ENCODE measurements at places on chromosomes 11 and 22.

- no peak for DNase-seq
Measured at GRCh38 chr22:31846161-31847115, 92.6 kb downstream of the DEPDC5 start.

DNA sequence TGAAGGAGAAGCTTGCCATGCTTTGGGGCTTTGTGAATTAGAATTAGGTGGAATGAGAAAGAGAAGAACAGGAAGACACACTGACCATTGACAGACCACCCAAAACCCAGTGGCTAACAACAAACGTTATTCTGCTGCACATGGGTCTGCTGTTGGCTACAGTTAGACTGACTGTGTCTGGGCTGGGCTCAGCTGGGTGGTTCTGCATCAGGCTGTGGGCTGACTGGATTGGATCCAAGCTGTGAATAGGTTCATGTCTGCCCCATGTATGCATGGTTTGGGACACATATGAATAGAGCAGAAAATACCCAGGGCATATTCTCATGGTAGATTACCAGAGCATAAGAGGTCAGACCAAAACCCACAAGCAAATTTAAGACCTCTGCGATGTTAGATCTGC is 11.7 kb upstream of the LDLRAD3 start:
- no peak for DNase-seq

- peak; percentile 24 for DNase-seq
Measured at GRCh38 chr11:42802201-42802899, 509.4 kb upstream of the API5 start.

DNA sequence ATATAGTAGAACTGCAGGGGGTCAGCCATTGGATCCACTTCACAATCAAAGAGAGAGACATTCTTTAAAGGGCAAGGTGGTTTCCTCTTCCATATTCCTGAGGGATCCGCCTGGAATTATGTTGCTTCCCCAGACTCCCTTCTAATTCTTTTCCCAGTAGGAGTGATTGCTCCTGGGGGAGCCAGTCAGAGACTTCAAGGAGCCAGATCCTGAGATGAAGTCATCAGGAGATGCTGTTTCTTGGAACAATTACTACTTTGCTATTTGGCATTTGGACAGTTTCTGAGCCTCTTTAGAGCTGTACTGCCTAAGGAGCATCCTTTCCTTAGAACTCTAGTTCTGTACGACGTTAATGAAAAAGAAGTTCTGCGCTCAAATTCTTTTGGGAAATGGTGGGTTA is 1.9 kb upstream of the OR9Q2 start:
- no peak for DNase-seq

DNA sequence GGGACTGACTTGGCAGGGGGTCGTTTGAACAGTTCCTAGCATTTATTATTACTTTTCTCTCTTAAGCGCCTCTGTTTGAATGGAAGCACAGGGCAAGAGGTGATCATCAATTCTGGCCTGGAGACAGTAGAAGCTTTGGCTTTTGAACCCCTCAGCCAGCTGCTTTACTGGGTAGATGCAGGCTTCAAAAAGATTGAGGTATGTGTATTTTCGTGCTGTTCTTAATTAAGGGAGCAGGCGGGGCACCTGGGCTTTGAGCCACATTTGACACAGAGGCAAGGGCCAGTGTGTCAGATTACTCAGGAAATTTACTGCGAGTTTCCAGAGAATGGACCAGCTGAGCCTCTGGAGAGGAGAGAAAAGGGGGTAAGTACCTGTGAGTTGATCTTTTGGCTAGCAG is 102.4 kb upstream of the SORL1-AS1 start:
- DNase-seq: no peak

DNA sequence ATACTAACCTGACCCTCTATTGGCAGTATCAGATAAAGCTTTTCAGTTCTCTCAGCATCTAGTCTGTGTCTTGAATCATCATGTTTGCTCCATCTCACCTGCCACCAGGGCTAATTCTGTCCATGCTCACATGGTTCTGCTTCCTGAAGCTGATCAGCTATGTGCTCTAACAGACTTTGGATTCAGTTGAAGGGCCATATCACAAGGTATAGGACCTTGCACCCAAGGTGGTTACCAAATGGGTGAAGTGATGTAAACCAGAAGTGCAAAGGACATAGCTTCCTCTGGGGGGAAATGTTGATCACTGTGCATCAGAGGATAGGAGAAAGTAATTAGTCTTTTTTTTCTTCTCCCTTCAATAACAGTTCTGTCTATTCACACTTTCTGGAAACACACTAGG is 417.0 kb upstream of the ANO5 start:
- no peak for DNase-seq

DNA sequence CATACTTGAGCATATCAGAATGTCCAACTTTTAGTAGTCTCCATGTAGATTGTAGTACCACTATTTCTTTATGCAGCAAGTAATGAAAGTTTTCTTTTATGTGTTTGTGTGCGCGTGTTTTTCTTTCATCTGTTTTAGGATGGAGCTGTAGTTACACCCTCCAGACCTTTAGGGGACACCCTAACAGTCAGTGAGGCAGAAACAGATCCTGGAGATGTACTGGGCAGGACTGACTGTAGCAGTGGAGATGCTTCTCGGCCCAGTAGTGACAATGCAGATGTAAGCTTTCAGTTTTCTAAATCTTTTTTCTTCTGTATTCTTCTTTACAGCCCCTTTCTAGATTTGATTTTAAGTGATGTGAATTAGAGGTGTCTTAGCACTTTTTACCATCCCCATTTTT is 79.9 kb upstream of the GRIK4 start:
- no peak for DNase-seq

GRCh38 chr11:14435717-14436512 is 63.7 kb downstream of the COPB1 start:
- DNase-seq: no peak

GRCh38 chr11:20213790-20214189 is 53.5 kb upstream of the DBX1 start:
- DNase-seq: no peak

GRCh38 chr11:134498326-134499139 is 86.5 kb upstream of the B3GAT1 start:
- DNase-seq: no peak

- DNase-seq: no peak
Measured at GRCh38 chr11:2105511-2105910, 33.7 kb downstream of the IGF2 start.

DNA sequence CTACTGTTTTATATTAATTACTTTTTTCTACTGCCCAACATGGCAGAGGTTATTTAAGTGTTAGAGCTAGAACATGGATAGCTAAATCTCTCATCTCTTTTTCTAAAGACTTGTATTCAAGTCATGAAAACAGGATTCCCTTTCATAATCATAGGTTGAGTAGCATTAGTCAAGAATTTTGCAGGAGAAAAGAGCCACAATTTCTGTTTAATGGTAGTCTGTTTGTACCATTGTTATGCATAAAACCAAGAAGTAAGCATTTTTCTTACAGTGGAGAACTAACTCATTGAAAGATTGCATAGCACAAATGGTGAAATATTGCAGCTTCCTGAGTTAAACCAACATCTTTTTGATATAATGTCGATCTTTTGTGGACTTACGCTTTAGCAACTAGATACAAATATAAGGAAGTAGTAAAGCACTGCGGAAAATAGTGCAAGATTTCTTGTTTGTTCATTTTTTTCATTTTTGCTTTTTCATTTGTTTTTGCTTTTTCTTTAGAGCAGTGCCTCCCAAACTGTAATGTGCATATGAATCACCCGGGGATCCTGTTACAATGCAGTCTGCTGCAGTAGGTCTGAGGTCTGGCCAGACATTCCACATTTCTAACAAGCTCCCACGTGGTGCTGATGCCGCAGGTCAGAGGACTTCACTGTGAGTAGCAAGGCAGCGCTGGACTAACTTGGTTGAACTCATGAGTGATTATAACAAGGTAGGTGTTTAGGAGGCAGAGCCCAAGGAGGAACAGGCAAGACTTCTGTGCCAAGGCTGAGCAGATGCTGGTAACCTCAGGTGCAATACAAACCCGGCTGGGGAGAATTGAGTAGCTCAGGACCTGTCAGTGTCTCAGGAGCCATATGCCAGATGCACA is 4.6 kb downstream of the ETS1 start:
- no peak for DNase-seq

DNA sequence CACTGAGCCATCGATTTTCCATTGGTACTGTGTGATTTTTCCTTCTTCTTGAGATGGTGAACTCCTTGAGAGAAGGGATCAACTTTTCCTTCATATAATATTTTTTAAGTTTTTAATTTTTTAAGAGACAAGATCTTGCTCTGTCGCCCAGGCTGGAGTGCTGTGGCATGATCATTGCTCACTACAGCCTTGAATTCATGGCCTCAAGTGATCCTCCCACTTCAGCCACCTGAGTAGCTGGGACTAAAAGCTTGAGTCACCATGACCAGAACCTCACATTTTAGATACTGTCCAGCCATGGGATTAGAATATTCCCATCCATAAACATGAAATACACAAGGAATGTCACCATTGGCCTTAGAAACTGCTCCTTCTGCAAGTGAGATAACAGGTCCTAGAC is 66.9 kb upstream of the CHRM4 start:
- no peak for DNase-seq

- no peak for DNase-seq
Measured at GRCh38 chr22:22478470-22478869, 30.1 kb downstream of the ZNF280B start.

DNA sequence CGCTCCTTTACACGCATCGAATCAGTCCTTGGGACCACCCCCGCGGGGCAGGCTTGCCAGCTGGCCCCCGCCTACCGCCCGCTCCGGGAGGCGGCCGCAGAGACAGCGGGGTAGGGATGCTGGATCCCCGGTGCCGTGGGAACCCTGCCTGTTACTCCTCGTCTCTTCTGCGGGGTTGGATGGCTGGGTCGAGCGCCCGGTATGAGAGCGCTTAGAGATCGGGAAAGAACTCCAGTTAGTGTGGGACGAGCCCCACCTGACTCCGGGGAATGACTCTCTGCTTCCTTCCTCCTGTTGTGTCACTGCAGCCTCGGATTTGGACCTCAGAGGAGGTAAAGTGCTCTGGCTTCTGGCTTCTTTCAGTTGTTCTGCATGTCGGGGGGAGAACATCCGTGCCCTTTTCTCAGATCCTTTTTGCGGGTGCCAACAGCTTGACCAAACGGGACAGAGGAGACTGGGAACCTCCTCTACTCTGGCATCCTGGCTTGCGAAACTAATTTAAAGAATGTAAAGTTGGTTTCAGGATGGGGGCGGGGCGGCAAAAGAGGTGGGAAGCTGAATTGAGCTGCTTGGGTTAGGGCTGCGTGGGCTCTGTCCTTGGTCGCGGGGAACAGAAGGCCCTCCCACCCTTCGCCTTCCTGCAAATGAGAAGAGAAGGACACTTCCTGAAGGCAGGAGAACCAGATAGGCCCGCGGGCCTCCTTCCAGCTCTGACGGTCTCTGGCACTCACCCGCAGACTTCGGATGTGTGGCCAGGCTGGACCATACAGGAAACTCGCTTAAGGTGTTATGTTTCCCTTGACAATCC is 938 bp downstream of the LAYN start:
- no peak for DNase-seq

- no peak for DNase-seq
Measured at GRCh38 chr11:107307991-107308390, 149.6 kb downstream of the CWF19L2 start.

- DNase-seq: no peak
Measured at GRCh38 chr11:11057472-11057854, 199.6 kb upstream of the ZBED5 start.

DNA sequence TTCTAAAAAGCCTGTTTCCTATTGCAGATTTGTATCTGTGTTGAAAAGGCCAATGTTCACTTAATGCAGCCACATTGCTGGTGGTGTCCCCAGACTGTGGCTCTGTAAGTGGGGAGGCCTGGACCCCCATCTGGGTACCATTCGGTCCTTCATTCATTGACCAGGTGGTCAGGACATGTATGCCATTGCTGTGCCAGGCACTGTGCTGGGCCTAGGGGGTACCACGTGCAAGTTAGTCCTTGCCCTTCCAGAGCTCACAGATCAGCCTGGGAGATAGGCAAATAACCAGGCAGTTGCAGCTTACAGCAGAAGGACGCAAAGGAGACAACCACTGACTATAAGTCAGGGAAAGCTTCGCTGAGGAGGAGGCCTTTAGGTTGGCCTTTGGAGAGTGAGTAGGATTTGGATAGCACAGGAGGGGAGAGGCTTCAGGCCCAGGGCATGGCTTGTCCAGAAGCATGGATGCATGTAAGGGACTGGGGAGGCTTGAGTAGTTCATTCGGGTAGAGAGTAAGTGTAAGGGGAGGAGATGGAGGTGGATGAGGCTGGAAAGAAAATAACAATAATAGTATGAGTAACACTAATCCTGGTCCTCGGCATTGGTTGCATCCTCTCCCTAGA is 5.0 kb downstream of the PRDM11 start:
- DNase-seq: no peak

DNA sequence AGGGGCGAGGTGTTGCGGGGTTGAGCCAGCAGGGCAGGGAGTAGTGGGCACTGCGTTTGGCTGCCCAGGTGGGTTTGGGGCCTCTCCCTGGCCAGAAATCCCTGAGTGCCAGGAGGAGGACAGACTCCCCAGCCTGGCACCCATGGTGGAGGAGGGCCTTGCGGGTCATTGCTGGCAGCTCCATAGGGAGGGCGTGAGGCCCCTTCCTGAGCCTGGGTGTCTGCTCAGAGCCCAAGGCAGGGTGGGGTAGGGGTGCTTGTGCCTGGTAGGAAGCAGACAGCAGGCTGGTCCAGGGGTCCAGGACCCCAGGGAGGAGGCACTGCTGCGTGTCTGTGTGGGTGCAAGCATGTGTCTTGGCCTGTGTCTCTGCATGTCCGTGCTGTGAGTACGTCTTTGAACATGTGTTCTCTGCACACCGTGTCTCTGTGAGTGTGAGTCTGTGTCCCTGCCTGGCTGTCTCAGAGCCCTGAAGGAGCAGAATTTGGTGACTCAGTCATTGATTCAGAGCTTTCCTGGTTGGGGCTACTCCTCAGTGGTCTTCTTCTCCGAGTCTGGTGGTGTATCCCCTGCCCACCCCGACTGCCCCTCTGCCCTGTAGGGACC is 3.9 kb downstream of the TSPAN4 start:
- no peak for DNase-seq

DNA sequence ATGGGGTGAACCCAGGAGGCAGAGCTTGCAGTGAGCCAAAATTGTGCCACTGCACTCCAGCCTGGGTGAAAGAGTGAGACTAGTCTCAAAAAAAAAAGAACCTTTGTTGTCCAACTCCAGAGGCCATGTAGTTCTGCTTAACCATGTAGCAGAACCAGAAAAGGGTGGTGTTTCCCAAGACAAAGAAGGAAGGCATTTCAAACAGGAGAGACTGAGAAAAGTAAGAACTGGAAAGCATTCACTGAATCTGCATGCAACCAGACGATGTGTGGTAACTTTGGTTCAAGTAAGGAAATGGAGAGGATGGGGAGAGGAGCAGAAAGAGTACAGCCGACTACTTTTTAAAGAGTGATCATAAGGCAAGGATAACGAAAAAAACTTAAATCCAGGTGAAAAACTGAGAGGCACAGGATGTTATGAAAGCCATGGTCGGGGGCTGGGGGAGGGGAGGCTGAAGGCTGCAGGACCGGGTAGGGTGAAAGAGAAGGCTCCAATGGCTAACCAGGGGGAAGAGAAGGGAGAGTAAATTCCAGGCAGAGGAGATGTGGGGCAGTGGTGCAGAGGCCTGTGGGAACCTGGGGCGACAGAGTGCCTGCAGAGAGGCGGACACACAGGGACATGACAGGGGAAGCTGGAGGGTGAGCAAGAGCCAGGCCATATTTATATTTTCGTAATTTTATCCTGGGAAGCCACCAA is 48.8 kb downstream of the MAPK1 start:
- DNase-seq: no peak

Data from right renal cortex interstitium (tissue), 3 donors.